M059J (cell line): ENCODE measurements at places on chromosomes 13 and 19. TPM values are rescaled to one million over a fixed set of nuclear protein-coding genes. Genes with fewer than 3 reads are reported as not detected.

DNA sequence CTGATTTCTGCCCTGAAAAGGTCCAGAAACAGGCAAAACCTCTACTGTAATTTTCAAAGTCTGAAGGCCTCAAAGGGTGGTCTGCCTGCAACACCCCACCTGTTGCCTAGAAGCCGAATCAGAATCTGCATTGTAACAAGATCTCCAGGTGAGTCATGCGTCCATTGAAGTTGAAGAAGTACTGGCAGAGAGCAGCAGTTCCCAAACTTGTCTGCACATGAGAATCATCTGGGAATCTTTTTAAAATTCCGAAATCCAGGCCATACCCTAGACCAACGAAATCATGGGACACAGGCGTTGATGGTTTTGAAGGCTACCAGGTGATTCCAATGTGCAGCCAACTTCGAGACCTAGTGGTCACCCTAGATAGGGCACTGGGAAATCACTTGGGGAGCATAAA is 16.0 kb upstream of the CLN5 start:
- no peak for DNase-seq

DNA sequence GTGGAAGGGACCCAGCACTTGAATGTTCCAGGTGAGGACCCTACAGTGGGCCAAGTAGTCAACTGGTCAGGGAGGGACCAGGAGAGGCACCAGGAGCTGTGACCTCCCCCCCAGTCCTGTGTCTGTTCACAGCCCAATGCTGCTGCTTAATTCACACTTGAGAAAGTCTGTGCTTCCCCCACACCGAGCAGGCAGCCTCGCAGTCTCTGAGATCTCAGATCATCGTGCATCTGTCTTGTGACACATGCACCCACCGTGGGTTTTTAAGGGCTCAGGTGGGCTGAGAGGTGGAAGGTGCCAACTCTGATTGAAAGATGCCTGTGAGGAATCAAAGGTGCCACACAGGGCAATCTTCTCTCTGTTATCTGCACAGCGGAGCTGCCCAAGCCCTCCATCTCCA is 6.2 kb downstream of the CEACAM5 start:
- no peak for DNase-seq

DNA sequence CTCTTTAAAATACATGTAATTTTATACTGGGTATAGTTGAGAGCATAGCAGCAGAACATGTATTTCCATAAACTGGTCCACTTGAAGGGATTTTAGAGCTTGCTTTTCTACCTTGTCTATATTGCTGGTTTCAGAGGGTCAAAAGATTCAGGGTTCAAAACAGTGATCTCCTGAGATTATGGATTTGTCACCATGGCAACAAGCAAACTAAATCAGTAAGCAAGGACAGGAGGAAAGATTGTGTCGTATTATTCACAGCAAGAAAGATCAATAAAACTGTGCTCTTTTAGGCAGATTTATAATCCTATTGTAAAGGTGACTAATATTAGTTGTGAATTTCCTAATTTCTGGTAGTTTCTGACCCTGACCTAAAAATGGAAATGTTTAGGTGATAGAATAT is 496.4 kb downstream of the LMO7 start:
- no peak for DNase-seq

DNA sequence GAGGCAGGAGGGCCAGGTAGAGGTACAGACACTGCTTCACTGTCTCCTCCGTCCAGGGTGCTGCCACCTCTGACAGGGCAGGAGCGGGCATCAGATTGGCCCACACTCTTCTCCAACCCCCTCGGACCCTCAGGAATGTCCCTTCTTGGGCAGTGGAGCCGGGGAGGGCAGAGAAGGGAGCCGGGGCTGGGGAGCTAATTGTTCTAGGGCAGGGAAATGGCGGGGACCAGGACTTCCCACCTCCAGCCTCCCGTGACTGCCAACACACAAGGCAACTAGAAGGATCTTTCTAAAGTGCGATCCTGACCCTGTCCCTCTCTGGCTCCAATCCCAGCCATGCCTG is 10.1 kb upstream of the RSPH6A start:
- DNase-seq: no peak

DNA sequence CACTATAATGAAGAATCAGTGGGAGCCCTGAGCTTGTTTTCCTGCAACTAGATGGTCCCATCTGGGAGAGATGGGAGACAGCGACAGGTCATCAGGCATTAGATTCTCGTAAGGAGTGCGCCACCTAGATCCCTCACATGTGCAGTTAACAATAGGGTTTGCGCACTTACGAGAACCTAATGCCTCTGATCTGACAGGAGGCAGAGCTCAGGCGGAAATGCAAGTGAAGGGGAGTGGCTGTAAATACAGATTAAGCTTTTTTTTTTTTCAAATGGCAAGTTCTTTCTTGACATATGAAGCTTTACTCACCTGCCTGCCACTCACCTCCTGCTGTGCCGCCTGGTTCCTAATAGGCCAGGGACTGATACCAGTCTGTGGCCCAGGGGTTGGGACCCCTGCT is 14.4 kb downstream of the CDC16 start:
- no peak for DNase-seq

METTL21C gene
- total RNA-seq: not detected in 2 replicates

ZGLP1 gene
- 0.94 TPM in 1 of 2 replicates, not detected in the other for total RNA-seq
